ENCODE measurements at places on chromosomes 7 and 10.

GRCh38 chr10:12733271-12733670 is 268.2 kb downstream of the CCDC3 start:
- DNase-seq: no peak

DNA sequence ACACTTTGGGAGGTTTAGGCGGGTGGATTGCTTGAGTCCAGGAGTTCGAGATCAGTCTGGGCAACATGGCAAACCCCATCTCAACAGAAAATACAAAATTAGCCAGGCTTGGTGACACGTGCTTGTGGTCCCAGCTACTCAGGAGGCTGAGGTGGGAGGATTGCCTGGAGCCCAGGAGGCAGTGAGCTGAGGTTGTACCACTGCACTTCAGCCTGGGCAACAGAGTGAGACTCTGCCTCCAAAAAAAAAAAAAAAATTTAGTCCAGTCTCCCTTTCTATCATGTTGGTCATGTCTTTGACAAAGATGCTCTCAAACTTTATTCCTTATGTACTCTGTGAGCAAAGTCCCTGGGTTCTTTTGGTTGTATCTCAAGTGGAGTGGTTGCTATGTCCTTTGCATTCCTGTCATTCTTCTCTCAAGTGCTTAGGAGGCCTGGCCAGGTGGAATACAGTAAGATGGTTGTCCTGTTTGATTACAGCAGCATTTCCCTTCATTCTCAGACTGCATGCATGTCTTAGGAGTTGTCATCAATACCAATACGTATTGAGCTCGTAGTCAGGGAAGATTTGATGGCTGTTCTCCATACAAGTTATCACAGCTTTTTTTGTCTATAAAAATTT is 85.7 kb downstream of the MMRN2 start:
- no peak for DNase-seq

GRCh38 chr7:7246223-7246622 is 63.9 kb downstream of the C1GALT1 start:
- DNase-seq: no peak

- DNase-seq: no peak
Measured at GRCh38 chr10:79994556-79994955, 45.7 kb upstream of the SFTPD start.

DNA sequence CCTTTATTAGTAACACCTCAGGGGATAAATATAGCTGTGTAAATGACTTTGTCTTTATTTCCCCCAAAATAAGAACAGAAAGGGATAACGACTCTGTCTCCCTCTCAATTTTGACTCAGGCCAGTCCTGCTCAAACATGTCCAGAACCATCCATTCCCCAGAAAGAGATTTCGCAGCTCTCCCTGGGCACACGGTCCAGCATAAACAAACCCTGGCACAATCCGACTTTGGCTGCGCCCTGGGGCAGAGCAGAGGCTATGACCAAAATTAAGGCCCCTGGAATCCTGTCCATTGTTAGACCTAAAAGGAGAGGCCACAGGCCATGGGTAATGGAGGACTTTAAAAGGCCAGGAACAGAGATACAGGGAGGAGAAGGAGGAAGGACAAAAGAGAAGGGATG is 99.1 kb downstream of the PRPF18 start:
- peak; percentile 46 for DNase-seq

GRCh38 chr10:77116904-77117303 is 520.7 kb downstream of the KCNMA1 start:
- DNase-seq: no peak

DNA sequence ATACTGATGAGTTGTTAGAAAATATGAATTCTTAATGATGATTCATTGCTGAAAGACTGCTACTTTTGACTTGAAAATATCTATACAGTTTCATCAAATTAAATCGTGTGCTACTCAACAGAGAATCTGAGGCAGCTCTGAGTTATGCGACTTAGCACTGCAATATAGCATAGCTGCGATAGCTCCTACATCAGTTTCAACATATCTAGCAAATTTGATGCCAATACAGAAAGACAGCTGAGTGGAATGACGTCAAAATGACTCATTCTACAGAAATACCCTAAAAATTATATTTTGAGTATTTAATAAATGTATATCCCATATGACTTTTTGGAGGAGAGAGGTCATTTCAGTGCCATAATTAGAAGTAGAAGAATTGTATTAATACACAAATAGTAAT is 1.1 kb upstream of the TARP start:
- DNase-seq: no peak

DNA sequence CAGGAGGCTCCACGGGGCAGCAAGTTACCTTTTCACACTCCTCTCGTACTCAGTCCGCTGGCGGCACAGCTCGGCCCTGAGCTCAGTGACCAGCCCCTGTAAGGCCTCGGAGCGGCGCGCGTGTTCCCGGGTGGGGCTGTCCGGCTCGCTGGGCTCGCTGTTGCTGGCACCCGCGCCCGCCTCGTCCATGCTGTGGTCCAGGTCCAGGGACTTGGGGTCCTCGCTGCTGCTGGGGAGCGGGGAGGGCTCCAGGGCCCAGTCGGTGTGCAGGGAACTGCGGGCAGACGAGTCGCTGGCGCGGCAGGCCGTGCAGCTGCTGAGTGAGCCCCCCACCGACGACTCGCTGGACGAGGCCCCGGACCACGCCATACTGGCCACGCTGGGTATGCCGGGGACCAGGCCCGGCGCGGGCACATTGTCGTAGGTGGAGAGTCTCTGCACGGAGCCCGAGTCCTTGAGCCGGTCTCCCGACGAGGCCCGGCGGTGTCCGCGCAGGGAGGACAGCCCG is 143.8 kb downstream of the MAPK8 start:
- peak; percentile 18 for DNase-seq

- DNase-seq: no peak
Measured at GRCh38 chr7:4683043-4683883, 1.2 kb downstream of the FOXK1 start.

Measured in tibial artery (tissue), 4 donors.